ENCODE measurements at places on chromosomes 4 and X.

- DNase-seq = no peak
Observed at GRCh38 chr4:866761-867390, 40.9 kb upstream of the CPLX1 start.

DNA sequence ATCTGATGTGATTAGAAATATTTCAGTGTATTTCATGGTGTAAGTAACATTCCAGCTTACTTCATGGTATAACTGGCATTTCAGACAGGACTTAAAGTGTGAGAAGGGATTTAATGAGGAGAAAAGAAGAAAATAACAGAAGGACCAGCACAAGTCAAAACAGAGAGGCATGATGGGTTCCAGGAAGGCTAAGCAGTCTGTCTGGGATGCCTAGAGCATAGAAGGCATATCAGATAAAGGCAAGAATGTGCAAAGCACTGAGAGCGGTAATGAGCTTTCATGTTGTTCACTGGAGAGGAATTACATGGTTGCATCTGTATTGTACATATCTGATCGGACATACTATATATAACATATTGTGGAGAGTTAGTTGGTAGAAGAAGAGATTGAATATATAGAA lies 54.2 kb downstream of the GRID2 start:
- no peak for DNase-seq

DNA sequence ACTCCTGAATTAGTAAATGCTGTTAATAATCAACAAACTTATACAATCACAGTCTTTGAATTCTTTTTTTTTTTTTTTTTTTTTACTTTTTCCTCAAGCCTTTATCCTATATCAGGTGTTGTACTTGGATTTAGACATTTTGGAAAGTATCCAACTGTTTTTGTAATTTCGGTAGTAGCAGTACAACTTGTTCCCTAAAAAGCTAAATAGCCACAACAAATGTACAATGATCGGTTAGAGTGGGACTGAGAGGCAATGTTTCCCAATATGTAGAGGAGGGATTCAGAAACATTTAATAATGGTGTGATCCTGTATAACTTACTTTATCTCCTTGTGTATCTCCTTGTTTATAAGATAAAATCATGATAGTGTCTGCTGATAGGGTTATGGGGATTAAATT lies 343.1 kb downstream of the GRID2 start:
- no peak for DNase-seq

DNA sequence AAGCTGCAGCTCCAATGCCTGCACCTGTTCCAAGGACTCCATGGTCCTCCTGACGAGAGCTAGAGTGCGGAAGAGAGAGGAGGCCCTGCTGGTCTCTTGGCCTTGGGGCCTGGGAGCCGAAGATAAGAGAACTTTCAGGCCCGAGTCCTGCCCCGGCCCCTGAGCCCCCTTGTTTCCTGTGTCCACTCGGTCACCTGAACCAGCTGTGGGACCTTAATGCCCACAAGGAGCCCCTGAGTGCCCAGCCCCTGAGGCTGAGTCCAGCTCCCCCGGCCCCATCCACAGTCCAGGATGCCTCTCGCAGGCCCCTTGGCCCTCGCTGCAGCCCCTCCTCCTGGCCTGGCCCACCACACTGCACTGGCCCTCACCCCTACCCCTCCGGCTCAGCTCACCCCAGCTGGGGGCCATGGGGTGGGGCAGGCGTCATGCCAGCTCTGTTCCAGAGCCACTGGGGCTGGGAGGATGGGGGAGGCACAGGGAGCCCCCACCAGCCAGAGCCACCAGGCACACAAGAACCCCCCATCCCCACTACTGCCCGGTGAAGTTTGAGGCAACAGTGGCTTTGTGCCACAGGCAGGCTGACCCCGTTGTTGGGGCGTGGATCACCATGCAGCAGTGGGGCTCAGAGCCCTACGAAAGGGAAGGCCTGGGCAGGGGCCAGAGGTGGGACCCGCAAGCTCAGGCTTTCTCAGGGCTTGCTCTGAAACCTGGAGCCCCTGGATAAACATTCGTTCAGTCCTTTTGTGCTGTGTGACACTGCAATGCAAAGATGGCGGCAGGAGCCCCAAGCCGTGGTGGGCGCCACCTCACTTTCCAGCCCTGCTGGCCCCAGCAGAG lies 14.1 kb downstream of the NAT8L start:
- DNase-seq = no peak

DNA sequence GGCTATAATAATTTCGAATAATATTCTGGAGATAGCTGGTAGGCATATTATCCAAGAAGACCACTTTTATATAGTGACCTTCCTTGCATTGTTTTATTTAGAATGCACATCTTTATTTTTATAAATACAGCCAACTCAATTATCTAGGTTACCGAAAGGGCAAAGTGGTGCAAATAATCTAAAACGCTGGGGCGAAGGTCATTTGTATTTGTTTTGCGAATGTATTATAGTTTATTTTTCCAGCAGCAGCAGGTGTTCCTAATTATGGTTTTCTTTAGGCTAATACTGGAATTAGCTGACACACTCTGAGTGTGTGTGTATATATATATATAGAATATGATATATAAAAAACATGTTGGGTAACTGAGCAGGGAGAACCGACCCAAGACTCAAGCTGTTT lies 48.1 kb upstream of the RAP2C start:
- DNase-seq = no peak

DNA sequence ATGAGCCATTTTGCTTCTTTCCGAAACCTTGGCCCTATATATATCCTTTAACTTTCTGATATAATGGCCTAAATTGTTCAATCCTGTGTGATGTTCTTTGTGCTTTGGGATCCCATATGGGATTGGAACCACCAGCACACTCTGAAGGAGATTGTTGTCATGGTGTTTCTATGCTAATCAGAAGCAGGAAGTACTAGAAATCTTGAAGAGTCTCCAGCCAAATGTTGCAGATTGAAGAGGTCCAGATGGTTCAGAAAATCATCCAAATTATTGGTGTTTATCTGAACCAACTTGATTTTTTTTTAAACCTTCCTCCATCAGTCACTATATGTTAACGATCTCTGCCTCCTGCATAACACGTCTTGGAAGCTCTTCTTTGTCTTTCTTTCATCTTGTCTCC lies 72.8 kb downstream of the KIT start:
- DNase-seq = no peak

- no peak for DNase-seq
Observed at GRCh38 chr4:88062311-88062710, 54.9 kb downstream of the PKD2 start.

GRCh38 chr4:88526221-88526815 lies 2.7 kb upstream of the PYURF start:
- no peak for DNase-seq

GRCh38 chrX:150477371-150477770 lies 91.0 kb upstream of the MTM1 start:
- DNase-seq = no peak

DNA sequence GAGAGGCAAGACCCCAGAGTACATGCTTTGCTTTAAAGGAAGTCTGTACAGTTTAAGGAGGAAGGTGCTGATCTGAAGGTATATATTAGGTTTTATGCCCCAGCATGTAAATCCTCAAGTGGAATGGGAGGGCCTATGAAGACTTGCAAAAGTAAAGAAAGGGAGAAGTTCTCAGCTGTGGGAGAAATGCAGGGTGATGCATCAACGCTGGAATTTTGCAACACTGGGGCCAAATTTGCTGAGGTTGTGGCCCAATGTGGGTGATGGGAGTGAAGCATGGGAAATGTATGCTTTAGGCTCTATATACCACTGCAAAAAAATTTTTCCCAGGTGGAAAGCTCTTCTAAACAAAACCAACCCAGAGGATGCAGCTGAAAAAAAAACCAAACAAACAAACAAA lies 33.8 kb upstream of the GPR174 start:
- no peak for DNase-seq

GRCh38 chrX:46559062-46559461 lies 13.8 kb upstream of the ZNF674 start:
- no peak for DNase-seq

DNA sequence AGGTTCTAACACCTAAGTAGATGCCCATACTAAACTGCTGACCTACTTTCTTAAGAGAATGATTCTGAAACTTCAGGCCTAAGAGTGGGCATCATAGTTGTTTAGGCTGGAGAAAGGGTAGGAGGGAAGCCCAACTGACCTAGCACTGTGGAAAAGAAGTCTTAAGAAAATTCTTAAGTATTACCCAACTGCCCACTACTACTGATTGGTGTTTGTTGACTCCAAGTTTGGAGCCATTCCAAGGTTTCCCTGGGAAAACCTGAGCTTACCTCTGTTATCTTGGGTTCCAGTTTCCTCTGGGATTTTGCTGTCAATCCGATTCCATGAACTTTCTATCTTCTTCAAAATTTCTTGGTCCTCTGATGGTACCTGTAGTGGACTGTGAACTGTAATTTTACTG lies 23.9 kb downstream of the ANKRD17 start:
- DNase-seq = no peak

DNA sequence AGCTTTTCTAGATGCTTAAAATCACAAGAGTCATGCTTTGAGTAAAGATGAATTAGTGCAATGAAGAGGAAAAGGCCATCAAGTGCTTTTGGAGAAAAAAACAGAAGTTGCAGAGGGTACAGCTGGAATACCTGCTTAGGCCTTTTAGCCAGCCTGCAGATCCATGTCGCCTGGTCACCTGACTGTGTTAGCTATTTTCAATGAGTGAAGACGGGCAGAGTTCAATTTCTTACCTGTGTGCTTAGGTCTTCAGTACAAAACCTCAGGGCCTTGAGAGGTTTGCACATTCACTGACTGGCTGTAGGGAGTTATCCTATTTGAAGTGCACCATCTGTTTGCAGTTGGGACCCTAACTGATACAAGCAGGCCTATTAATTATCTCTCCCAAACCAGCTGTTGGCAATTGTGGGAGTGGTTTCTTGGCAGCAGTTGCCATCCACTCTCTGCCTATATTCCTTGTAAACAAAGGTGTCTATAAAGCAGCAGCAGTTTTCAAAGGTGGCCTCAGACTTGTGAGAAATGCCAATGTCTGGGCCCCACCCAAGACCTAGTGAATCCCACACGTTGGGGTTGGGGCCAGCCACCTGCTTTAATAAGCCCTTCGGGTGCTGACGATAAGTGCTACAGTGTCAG lies 16.3 kb upstream of the FAT1 start:
- DNase-seq = no peak

DNA sequence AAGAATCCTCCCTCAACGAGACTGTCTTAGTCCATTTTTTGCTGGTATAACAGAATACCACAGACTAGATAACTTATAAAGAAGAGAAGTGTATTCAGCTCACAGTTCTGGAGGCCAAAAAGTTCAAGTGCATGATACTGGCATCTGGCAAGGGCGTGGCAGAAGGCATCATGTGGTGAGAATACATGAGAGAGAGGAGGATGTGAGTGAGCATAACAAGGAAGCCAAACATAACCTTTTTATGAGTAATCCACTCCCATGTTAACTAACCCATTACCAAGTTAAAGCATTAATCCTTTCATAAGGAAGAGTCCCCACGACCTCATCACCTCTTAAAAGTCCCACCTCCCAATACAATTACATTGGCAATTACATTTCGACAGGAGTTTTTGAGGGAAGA lies 504.6 kb downstream of the IQCM start:
- no peak for DNase-seq

- no peak for DNase-seq
Observed at GRCh38 chr4:123547216-123548165, 150.9 kb downstream of the SPRY1 start.

DNA sequence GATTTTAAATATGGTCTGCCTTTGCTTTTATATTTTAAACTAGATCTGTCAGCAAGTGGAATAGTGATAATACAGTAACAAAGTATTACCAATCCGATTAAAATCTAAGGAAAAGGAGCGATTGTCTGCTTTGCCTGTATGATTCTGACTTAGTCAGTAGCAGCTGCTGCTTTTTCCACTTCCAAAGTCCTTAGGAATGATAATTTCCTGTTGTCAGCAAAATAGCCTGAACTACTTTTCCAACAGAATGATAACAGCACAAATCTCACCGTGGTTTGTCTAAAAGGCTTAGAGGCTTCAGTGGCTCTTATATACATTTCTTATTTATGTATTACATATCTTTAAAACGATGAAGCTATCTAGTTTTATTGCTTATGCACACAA lies 290.0 kb downstream of the ANK2 start:
- DNase-seq = no peak

DNA sequence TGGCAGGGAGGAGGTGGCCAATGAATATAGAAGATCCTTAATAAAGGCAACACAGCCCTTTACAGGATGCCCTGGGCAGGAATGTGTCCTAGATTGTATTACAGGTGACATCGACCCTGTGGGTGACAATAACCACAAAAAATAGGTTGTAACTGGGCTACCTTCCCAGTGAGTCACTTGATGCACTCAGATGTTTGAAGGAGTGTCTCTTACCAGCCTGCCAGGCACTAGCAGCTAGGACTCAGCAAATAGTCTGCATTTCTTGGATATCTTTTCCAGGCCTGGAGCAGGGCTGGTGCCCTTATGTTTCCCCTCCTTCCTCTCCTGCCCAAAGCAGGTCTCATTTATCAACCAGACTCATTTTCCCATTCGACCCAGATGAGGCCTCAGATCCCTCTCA lies 50.9 kb upstream of the TMEM164 start:
- DNase-seq = no peak

DNA sequence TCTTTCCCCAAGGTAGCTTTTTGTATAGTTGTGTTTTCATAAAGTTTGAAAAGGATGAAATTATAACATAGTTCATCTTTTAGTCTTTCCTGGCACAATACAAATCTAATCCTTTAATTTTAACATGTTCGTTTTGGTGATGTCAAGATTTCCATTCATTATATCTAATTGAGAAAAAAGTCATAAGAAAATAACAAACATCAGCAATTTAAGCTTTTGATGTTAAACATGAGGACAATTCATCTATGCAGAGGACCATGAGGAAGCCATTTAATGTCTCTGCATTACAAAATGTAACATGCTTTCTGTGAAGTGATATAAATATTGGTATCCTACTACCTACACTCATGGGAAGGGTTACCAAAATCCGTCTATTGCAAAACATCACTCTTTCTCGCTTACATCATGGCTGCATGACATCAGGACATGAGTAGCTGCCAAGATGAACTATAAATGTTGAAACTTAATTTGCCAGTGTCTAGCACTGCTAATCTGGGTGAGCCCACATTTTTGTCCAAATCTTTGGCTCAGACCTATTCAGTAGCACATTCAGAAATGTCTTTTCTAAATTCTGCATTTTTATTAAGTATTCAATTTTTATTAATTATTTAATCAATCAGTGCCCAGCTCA lies 9.5 kb downstream of the EPGN start:
- no peak for DNase-seq

GRCh38 chr4:2604614-2605013 lies 68.2 kb downstream of the FAM193A start:
- DNase-seq = no peak

DNA sequence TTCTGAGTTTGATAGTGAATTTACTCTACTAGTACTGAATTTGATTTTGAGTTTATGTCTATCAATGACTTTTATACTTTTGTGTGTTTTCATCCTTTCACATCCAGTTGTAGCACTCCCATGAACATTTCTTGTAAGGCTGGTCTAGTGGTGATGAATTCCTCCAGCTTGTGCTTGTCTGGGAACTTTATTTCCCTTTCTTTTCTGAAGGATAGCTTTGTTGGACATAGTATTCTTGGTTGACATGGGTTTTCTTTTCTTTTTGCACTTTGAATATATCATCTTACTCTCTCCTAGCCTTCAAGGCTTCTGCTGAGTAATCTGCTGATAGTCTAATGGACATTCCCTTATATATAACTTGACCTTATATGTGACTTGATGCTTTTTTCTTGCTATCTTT lies 32.5 kb upstream of the IL2 start:
- DNase-seq = no peak

GRCh38 chr4:134308910-134309309 lies 107.3 kb upstream of the PABPC4L start:
- no peak for DNase-seq

- DNase-seq = no peak
Observed at GRCh38 chrX:110966839-110967238, 129.2 kb upstream of the PAK3 start.

GRCh38 chr4:38664706-38665401 lies 855 bp downstream of the KLF3 start:
- peak; percentile 45 for DNase-seq

Measured in stimulated activated CD4-positive, alpha-beta T cell treated with anti-CD3 and anti-CD28 coated beads, Interleukin-1b, Interleukin-23, amount 100 ng/mL, for 4 hours (primary cell).